SJSA1 (cell line): ENCODE measurements at places on chromosomes 2 and 18. TPM values are rescaled to one million over a fixed set of nuclear protein-coding genes. Genes with fewer than 3 reads are reported as not detected.

The LYG2 gene
- not detected in 2 replicates for total RNA-seq

The CDK15 gene
- 11.6 and 29.4 TPM in 2 replicates for total RNA-seq

The MEP1B gene
- total RNA-seq, result not detected in 2 replicates

The ERICH2 gene
- total RNA-seq, result not detected in 2 replicates

The PREPL gene
- total RNA-seq, result 27.3 and 39.0 TPM in 2 replicates

The SERPINB13 gene
- not detected in 2 replicates for total RNA-seq

DNA sequence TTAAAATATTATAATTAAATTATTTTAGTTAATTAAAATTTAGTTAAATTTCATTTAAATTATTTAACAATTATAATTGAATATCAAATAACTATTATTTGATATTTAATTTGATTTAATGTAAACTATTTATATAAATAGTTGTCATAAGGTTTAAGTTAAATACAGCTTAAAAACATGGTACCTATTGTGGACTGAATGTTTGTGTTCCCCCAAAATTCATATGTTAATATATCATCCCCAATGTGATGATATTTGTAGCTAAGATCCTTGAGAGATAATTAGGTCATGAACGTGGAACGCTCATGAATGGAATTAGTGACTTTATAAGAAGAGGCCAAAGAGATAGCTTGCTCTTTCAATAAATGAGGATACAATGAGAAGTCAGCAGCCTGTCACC is 505.7 kb upstream of the LRATD1 start:
- H3K27me3 ChIP-seq, result no peaks in the 10 kb centered on the region
- H3K36me3 ChIP-seq, result no peaks in the 10 kb centered on the region
- no peak overlapping the region for H3K4me3 ChIP-seq
- H3K4me1 ChIP-seq, result no peaks in the 10 kb centered on the region

DNA sequence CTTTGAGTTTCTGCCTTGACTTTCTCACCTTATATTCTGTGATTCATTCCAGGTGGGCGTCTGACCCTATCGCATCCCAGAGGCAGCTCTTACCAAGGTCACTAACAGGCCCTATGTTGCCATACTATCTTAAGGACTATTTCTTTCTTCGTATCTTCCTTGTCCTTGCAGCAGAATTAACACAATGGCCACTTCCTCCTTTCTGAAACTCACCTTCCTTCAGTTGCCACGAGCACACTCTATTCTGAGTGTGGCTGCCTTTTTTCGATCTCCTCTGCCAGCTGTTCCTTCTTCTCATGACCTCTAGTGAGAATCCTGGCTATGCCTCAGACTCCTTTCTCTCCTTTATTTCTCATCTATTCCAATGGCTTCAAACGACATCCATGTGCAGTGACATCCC is 160.4 kb upstream of the CCDC195 start:
- DNase-seq, result no peak
- H3K4me1 ChIP-seq, result peaks cover 1% of the 10 kb centered on the region
- H3K27ac ChIP-seq, result no peak overlapping the region
- H3K4me3 ChIP-seq, result no peak overlapping the region
- no peaks in the 10 kb centered on the region for H3K27me3 ChIP-seq

- DNase-seq, result peak; percentile 44
- no peaks in the 10 kb centered on the region; the same call in 1 of the 2 replicates for H3K27me3 ChIP-seq
- no peaks in the 10 kb centered on the region for H3K36me3 ChIP-seq
- H3K27ac ChIP-seq, result no peak overlapping the region
These were observed 57.7 kb downstream of the INHBB start for GRCh38 chr2:120403676-120404075.

DNA sequence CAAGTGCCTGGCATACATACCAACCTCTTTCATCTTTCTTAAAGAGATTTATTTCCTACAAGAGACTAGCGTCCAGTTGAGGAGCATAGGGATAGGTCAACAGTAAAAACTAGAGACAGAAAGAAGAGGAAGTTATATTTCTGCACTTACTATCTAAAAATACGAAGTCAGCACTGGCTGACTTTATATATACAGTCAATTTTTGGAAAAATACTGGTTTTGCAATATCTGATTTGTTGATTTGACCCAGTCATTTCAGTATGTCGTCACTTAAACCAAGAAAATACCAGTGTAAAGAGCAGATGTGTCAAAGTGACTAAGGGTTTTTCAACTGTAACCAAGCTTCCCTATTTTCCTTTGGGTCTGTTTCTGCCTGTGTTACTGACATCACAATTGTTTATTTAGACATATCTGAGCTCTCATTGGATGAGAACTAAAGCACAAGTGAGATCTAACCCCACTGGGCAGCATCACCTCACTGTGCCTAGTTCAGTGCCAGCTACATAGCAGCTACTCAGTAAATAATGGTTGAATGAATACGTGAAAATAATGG is 23.0 kb downstream of the CYTIP start:
- no peaks in the 10 kb centered on the region for H3K4me1 ChIP-seq
- H3K27ac ChIP-seq, result no peak overlapping the region
- no peaks in the 10 kb centered on the region for H3K36me3 ChIP-seq
- no peak for DNase-seq

DNA sequence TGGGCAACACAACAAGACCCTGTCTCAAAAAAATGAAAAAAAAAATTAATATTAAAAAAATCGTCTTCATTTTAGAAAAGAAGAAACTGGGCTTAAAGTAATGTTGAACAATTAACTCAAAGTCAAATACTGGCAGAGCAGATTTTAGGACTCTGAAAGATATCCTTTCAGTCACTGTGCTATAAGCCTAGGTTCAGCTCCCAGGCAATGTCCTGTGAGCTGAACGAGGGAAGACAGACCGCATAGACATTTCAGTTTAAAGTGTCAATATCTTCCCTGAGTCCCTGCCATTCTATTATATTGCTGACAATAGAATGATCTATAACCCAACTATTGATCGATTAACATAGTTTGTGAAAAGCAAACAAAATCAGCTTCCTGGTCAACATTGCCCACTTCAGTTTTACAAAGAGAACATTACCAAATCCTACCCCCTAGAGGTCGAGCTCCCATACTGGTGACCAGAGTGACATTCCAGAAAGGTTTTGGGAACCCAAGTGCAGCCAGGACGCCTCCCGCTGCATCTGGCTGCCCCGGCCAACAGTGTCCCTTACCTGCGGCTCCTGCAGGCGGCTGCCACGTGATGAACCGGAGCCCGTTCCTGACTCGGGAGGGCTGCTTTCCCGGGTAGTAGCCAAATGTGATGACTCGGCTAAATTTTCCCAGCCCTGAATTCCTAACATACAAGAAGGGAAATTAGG is 639 bp downstream of the MRO start:
- no peaks in the 10 kb centered on the region for H3K36me3 ChIP-seq
- H3K4me3 ChIP-seq, result no peak overlapping the region

DNA sequence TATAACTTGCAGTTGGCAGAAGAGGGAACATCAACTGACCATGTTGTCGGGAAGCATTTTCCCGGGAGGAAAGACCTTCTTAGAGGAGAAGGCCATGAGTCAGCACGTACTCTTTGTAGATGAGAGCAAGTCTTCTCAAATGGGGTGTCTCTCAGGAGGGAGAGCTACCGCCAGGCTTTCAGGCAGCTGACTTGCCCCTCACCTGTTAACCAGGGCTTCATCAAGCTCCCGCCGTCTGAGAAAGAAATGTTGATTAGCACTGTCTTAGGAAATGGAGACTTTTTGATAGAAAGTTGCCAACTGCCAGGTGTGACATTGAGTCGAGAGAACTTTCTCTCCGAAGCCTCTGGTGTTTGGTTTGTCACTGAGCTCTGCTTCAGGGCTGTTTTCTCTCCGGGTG is 196.1 kb downstream of the ZNF407 start:
- H3K27me3 ChIP-seq, result no peaks in the 10 kb centered on the region
- no peak overlapping the region for H3K27ac ChIP-seq
- peaks cover 28% of the 10 kb centered on the region for H3K4me1 ChIP-seq
- H3K4me3 ChIP-seq, result no peak overlapping the region
